ENCODE measurements at places on chromosomes 16 and 17.

- DNase-seq, result peak; percentile 39
Observed at GRCh38 chr17:80220054-80220735, at the start of the genes SGSH and SLC26A11. Gene SGSH (minus strand): TSS chr17:80220333. CDS start chr17:80220313, 20 bp downstream. Gene SLC26A11 (plus strand): TSS chr17:80220427. CDS start chr17:80221561, 1,134 bp downstream.

DNA sequence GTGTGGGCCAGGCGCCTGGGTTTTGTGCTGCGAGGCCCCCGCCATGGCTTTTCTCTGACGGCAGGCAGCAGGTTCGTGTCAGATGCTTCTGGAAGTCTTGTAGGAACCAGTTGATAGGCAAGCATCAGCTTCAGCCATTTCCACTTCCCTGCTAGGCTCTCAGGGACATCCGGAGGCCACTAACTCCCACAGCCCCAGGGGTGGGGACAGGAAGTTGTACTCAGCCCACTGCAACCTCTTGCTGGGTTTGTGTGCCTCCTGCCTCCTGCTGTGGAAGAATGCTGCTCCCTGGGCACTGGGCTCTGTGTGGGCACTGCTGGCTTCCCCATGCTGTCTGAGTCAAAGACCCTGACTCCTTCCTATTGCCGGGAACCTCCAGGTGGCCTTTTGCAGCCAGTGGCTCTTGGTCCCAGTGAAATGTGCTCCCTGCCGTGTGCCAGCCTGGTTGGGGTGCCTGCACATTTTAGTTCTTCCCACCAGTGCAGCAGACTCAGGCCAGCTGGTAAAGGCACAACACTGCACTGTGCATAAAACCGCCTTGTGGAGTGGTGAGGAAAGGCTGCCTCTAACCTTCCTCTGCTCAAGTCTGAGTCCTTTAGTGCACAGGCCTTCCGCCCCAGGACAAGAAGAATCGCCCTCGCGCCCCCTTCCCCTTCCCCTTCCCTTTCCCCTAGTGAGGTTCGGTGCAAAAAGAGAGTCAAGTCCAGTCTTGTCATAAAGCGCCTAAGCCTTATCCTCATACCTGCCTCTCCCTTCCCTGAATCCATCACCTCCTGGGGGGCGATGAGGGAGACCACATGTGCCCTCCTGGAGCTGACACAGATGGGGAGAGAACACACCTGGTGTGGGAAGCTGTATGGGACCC is 16.6 kb downstream of the LDHD start:
- DNase-seq, result no peak

GRCh38 chr17:27525316-27525715 is 69.1 kb downstream of the KSR1 start:
- DNase-seq, result no peak

DNA sequence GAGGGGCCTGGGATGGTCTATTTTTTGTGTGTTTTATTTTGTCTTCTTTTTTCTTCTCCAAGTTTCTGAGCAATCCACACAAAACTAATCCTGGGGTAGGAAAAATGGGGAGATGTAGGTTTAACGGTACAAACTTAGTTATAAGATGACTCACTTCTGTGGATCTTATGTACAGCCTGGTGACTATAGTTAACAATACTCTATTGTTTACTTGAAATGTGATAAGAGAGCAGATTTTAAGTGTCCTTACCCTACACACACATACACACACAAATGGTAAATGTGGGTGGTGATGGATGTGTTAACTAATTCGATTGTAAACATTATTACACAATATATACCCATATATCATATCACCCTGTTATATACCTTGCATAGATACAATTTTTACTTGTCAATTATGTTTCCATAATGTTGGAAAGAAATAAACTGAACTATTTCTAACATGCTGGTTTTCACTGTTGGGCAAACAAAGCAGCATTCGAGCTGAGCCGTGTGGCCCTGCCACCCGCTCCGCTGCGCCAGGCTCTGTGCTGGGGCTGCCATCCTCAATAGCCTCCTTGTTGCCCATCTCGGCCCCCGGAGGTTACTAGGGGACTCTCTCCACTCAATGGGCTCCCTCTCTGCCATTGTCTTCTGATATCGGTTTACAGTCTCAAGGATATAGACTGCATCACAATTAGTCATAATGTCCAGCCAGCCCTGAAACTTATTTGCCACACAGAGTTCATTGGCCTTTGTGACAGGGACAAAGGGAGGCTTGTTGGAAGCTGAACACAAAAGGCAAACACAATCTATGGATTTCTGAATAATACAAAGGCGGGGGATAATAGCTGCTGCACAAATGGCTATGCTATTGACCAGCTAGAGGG is 380.3 kb upstream of the MAF start:
- peak; percentile 14 for DNase-seq

DNA sequence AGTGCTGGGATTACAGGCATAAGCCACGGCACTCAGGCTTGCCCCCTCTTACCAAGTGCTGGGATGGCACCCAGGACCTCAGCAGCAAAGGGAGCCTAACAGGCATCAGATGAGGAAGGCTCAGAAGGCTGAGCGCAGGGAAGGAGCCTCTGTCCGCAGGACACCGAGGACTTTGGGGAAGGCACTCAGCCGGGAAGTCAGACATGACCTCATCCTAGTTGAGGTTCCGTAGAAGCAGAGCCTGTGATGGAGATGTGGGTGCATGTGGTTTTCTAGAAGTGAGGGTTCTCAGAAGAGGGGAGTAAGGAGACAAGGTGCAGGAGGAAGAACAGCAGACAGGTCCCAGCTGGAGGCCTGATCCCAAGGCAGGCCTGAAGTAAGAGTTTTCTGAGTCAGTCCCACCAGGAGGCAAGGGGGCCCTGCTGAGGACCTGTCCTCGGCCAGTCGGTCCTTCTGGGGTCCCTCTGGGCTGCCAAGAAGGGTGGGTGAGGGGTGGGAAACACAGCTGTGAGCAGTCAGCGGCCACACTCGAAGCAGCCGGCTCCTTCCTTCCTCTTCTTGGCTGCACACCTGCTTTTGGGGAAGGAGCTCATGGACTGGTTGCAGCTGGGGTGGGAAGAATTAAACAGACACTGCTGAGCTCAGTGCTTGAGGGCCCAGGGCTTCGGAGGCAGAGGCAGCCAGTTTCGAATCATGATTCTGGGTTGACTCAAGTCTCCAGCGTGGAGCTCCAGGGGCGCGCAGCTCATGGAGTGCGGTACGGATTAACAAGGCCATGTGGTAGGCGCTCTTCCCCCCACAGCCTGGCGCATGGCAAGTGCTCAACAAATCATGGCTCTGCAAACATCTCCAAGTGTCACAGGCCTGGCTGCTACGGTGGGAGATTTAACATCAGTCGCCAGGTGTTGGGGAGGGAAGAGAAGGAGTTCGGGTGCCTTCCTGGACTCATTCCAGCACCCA is 38.9 kb upstream of the SNN start:
- no peak for DNase-seq

GRCh38 chr16:20515688-20516090 is 60.5 kb downstream of the ACSM2B start:
- DNase-seq, result peak; percentile 45

- DNase-seq, result no peak
Observed at GRCh38 chr16:31329671-31330552, 25.1 kb upstream of the ITGAX start.

- no peak for DNase-seq
Observed at GRCh38 chr17:75406222-75406615, 741 bp upstream of the GRB2 start.

GRCh38 chr17:58315281-58315711 is 13.3 kb downstream of the TSPOAP1 start:
- DNase-seq, result no peak

All from Caki2 (cell line).